ENCODE measurements at places on chromosomes 1 and 21.

DNA sequence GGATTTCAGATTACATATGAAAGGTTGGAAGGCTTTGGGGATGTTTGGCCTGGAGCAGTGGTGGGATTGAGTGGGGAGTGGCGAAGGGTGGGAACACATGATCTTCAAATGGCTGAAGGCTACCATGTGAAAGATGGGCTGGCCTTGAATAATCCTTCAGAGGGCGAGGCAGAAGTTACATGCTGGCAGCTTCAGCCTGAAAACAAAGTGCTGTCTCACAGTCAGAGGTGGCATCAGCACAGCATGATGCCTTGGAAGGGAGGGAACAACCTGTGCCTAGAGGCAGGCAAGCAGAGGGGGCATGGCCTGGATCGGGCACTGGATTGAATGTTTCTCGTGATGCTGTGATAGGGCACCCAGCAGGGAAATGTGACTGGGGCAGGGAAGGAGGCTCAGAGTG, 130.8 kb downstream of the BEND5 start:
- no peak for DNase-seq

DNA sequence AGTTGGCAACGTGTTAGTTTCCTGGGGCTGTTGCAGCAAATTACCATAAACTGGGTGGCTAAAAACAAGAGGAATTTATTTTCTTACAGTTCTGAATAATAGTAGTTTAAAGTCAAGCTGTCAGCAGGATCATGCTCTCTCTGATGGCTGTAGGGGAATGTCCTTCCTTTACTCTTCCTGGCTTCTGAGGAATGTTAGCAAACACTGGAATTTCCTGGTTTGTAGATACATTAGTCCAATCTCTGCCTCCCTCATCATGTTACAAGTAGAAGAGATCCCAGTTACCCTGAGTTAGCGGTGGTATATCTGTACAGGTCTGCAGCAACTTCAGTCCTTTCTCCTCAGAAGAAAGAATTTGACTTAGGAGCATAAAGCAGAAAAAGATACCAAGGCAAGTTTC, 2249.1 kb downstream of the NCAM2 start:
- DNase-seq: no peak

- DNase-seq: no peak
These were observed 80.0 kb downstream of the EPS15 start for GRCh38 chr1:51439053-51439452.

GRCh38 chr1:2210084-2210653, 15.6 kb upstream of the FAAP20 start:
- DNase-seq: no peak

GRCh38 chr1:221439747-221440501, 302.0 kb downstream of the DUSP10 start:
- no peak for DNase-seq

DNA sequence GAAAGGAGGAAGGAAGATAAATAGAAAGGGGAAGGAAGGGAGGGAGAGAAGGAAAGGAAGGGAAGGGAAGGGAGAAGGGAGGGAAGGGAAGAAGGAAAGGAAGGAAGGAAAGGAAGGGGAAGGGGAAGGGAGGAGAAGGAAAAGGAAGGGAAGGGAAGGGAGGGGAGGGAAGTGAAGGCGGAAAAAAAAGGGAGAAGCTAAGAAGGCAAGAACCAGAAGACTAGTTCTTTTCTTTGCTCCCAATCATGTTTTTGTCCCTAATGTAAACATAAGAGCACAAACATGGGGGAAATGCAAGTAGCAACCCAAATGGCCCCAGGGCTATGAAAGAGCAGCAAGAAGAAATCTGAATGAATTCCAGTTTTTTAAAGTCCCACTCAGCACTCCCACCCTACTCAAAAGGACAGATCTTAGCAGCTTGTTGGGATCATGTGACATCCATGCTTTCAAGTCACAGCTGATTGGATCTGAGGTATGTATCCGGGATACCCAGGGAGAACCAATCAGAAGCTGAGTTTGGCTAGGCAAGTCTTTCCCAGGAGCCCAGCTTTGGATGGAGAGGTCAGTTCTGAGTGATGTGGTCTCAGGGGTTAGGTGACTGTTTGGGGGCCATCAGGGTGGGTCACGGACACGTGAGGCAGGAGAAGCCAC, 24.2 kb upstream of the FHAD1 start:
- no peak for DNase-seq

- no peak for DNase-seq
These were observed 131.6 kb upstream of the ZC3H12A start for GRCh38 chr1:37342736-37343135.

- DNase-seq: no peak
These were observed 164.6 kb downstream of the PLPP3 start for GRCh38 chr1:56414728-56415224.

DNA sequence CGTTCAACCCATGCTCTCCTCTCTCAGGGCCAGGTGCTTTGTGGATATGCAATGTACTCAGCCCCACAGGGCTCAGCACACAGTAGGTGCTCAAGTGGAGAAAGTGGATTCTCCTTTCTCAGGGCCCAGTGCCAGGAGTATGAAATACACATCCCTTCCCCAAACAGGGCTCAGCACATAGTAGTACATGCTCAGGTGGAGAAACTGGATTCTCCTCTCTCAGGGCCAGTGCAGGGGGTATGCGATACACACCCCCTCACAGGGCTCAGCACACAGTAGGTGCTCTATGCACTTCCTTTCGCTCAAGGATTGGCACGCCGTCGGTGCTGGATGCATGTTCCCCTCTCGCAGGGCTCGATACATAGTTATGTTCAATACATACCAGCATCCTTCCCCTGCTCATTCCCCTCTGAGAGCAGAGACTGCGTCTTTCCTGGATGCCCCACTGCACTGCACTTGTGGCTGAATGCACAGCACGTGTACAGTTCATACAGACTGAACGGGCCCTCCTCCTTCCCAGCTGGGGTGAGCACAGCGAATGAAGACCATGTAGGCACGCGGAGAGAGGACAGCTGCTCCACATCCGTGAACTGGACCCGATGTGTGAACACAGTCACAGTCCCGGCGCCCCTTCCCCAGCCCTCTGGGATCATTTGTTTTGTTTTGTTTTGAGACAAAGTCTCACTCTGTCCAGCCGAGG, 16.6 kb upstream of the DISP3 start:
- no peak for DNase-seq

- DNase-seq: no peak
These were observed 96.9 kb downstream of the COP1 start for GRCh38 chr1:176110203-176110602.

DNA sequence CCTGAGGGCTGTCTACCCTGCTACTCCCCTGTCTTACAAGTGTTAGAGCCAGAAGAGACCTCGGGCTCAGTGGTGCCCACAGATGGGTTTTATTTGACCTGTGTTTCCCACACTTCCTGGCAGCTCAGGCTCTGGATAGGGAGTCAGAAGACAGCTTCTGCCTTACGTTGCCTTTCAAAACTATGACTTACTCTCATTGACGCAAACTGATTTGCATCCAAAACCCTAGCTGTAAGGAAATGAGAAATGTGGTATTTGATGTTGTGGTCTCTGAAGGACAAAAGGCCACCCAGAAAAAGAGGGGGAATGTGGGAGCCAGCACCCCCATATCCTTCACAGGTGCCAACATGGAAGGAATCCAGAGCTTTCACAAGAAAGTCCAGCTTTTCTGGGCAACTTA, 180.2 kb downstream of the ATG4C start:
- no peak for DNase-seq

- no peak for DNase-seq
These were observed 14.6 kb upstream of the PRMT2 start for GRCh38 chr21:46620846-46621245.

DNA sequence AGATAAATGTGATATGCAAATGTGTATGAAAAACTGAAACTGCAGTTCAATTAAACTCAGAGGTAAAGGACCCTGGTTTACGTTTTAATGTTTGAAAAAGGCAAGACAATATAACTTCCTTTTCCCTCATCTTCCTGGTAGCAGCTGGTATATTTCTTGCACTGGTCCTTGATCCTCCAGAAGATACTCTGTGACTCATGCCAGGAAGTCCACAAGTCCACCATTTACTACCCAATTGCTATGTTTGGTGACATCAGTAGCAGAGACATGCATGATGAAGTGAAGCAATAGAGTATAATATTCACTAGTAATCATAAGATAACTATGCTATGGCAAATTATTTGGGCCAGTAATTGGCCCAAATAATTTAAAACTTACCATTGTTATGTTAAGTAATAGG, 774.5 kb upstream of the NEGR1 start:
- no peak for DNase-seq

GRCh38 chr1:219472596-219472995, 140.3 kb downstream of the ZC3H11B start:
- DNase-seq: no peak

- DNase-seq: peak; percentile 52
These were observed 5.7 kb downstream of the LRRC71 start for GRCh38 chr1:156926175-156926574.

GRCh38 chr21:17964199-17964598, 145.0 kb upstream of the C21orf91 start:
- no peak for DNase-seq

GRCh38 chr1:61742620-61743430, 545 bp downstream of the PATJ start:
- DNase-seq: no peak

- no peak for DNase-seq
These were observed 42.4 kb upstream of the GADD45A start for GRCh38 chr1:67642629-67643028.

DNA sequence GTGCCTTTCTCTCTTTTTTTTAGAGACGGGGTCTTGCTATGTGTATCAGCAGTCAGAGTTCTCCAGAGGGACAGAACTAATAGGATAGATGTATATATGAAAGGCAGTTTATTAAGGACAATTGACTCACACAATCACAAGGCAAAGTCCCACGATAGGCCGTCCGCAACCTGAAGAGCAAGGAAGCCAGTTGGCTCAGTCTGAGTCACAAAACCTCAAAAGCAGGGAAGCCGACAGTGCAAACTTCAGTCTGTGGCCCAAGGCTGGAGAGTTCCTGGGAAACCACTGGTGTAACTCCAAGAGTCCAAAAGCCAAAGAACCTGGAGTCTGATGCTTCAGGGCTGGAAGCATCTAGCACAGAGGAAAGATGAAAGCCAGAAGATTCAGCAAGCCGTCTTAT, 16.3 kb upstream of the H3-3A start:
- DNase-seq: no peak

DNA sequence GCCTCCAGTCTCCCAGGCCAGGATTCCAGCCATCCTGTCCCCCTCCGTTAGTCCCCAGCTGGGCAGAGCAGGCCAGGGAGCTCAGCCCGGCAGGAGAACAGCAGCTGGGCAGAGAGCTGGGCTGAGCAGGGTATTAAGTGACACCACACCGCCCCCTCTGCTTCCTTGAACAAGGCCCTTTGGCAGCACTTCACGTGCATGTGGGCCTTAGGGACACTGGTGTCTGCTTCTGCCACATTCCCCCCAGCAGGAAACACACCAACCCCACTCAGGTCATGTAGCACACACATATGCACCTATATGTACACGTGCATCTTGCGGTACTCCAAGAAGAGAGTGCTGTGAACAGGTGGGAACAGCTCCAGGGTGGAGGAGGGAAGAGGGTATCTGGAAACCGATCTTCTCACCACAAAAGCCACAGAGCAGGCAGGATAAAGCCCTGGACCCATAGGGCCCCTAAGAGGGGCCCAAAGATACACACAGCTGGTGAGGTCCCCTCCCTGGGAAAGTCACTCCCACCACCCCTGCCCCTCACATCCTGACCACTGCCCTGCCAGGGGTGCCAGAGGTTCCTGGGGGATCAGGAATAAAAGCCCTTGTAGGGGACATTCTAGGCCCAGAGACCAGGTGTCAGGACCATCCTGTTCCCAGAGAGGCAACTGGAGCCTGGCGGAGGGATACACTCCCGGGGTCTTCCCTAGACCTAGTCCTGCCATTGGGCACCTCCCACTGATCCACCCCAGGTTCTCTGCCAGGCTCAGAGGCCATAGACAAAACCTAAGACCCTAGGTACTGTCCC, 4.5 kb downstream of the EPHA2 start:
- DNase-seq: no peak

DNA sequence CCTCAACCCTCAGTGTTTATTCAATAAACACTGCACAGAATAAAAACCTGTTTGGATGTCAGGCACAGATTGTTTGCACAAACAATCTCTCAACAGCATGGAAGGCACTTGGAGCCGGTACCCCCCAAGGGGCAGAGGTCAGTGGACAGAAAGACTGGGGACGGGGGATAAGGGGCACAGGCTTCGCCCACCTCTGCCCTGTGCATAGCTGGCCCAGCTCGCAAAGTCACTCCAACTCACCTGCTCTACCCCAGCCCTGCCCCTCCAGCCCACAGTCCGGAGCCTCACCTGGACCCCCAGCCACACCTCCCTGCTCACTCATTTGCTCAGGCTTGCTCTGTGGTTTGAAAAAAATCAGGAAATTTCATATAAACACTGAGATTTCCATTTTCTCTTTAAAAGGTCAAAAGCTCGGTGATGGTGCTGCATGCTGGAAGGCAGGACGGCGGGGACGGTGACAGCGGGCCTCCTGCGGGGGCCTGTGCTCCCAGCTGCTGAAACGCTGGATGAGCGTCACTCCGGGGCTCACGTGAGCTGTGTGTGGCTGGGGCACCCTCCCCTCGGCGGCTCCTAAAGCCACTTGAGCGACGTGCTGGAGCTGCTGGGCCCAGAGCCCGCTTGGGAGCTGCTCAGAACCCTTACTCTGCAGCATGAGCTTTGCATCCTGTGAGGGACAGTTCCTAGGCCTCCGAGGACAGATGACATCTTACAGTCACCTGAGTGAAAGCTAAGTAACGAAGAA, 54.5 kb downstream of the PRDM15 start:
- DNase-seq: peak; percentile 17

DNA sequence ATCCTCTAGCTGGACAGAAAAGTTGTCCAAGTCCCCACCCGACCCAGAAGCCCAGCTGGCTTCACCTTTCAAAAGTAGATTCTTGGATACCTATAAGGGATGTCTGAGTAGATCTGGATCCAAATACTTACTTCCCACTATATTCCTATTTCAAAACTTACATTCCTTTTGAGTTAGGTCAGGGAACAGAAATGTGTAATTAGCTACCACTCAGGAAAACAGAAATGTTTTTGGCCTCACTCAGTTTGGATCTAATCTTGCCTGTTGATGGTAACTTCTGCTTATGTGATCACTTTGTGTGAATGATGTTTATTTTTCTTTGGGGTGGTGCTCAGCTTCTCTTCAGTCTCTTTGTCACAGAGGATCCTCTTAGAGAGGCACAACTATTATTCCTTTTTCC, 814.4 kb upstream of the RGS18 start:
- no peak for DNase-seq

DNA sequence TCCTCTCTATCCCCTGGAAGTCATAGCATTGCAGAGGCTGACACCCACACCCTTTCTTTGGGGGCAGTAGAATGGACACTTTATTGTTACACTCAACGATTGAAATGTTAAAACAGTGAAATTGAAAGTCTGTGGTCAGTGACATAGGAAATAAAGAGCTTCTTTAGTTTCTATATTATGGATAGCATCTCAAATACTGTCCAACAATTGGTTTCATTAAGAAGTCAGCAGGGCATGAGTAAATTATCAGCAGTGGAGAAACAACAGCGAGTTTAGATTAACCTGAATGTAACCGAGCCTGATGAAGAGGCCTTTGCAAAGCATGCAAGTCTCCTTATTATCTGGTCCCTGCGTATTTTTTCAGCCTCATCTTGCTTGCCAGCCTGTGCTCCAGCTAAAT, 350.7 kb downstream of the NTNG1 start:
- no peak for DNase-seq
